ENCODE measurements at places on chromosomes 16 and 17. TPM values are rescaled to one million over a fixed set of nuclear protein-coding genes. Genes with fewer than 3 reads are reported as not detected.

DHRS7C gene
- total RNA-seq: not detected

NLRC3 gene
- total RNA-seq: not detected

ORMDL3 gene
- 37.7 TPM for total RNA-seq

SEC14L1 gene
- 56.2 TPM for total RNA-seq

WIPF2 gene
- total RNA-seq: 3.8 TPM

KIF1C gene
- total RNA-seq: 162 TPM

HAP1 gene
- total RNA-seq: 0.16 TPM

GRCh38 chr17:497241-498034 is 144.8 kb upstream of the RPH3AL start:
- no peak for DNase-seq

DNA sequence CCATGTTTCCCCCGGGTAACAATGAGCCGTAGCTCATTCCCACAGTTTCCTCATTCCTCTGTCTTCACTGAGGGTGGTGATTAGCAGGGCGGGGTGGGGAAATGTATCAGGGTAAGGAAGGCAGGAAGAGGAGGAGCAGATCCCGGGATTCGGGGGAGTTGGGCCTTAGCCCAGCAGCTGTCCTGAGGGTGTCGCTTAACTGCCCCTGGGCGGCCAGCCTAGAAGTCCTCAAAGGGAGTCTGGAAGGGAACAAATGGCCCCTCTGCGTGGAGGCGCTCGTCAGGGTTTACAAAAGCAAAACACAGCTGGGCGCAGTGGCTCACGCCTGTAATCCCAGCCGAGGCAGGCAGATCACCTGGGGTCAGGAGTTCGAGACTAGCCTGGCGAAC is 14.3 kb downstream of the MLYCD start:
- DNase-seq: peak; percentile 83

DNA sequence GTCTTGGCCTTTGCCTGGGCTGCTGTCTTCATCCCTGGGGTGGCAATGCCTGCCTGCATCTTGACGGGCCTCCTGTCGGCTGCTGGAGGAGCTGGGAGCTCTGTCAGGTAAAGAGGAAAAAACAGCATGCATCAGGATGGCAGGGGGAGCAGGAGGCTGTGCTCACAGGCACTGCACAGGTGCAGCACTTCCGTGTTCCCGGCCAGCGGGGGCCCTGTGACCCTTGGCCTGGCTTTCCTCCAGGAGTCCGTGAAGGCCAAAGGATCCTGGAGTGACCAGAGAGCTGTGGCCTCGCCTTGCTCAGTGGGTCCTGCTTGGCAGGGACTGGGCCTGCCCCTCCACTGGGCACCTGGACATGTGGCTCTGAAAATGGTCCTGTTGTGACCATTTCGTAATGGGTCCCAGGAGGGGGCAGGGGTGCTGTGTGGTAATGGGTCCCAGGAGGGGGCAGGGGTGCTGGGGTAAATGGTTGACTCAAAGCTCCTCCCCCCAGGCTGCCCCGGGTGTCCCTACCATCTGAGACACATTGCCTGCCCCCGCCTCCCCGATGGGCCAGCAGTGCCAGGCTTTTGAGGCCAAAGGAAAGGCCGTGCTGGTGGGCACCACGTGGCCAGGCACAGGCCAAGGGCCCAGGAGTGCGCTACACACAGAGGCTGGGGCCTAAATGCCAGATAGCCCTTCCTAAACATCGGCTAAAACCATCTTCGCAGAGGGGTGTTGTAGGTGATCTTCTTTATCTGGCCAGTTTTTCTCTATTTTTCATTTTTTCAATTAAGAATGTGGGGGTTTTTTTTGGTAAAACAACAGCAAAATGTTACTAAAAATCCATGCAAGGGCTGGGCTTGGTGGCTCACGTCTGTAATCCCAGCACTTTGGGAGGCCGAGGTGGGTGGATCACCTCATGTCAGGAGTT is 4.0 kb upstream of the FASN start:
- DNase-seq: peak; percentile 9

DNA sequence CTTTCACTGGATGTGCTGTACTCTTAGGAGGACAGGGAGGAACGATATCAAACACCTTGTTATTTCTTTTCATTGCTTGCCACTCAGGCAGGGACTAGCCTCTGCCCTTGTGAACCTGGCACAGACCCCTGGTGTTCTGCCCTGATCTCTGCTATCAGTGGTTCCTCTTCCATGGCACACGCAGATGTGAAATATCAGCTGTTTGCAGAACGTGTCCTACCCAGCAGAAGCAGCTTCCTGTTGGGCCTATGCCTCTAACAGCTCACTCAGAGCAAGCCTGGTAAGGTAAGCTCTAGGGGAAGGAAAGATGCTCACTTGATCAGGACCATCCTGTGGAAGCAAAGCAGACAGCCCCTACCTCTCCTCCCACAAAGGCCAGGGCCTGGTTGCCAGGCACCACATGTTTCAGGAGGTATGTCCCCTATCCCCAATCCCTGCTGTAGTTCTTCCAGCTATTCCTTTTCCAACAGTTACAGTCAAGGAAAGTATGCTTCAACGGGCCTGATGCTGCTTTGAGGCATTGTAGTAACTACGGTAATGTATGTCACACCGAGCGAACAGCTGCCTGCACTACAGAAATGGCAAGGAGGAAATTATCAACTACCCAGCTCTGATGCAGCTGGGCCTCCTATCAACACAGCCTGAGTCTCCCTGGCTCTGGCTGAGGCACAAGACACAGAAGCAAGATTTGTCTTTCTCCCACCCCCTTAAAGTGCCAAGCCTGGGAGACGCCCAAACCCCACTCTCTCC is 41.3 kb upstream of the GFOD2 start:
- DNase-seq: no peak

GRCh38 chr16:883781-884180 is 83.2 kb upstream of the GNG13 start:
- no peak for DNase-seq

GRCh38 chr16:28990375-28991040 is 5.7 kb downstream of the LAT start:
- DNase-seq: no peak

DNA sequence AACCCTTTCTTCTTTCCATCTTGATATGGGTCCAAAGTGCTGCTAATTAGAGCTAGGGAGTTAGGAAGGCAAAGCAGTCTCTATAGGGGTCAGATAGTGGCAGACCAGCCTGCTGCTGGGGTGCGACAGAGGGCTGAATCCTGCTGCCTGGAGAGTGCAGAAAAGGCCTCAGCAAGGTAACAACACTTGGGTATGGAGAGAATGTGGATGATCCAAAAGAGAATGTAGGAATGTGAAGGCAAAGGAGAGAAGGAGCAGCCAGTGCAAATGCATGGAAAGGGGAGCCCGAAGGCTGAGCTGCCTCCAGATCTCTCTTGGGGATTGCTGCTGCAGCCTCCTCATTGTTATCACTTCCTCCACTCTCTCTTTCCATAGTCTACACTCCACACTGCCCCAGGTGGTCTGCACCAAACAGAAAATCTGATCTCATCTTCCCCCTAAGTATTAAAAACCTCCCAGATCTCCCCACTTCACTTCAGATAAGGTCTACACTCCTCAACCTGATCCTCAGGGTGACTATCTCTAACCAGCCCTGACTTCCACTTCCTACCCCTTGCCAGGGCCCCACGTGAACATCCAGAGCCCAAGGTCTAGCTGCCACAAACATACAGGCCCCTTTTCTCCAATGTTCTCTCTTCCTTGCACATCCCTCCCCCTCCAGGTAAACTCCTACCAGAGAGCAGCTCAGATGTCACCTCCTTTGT is 28.8 kb downstream of the TOM1L2 start:
- DNase-seq: no peak

DNA sequence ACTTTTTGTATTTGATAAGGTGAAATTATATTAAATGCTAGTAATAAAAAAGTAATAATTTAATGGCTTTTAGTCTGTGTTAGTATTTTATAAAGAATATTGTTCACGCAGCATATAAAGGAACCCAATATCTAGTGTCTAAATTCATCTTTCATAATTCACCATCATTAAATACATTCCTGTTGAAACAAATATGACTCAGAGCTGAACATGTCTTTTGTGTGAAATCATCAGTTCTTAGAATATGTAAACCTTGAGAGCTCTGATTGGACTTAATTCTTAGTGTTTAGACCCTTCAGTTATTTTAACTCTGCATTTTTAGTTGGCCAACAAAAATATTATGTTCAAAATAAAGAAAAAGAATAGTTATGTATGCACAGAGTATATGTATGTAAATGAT is 71.8 kb downstream of the ABHD15 start:
- no peak for DNase-seq

DNA sequence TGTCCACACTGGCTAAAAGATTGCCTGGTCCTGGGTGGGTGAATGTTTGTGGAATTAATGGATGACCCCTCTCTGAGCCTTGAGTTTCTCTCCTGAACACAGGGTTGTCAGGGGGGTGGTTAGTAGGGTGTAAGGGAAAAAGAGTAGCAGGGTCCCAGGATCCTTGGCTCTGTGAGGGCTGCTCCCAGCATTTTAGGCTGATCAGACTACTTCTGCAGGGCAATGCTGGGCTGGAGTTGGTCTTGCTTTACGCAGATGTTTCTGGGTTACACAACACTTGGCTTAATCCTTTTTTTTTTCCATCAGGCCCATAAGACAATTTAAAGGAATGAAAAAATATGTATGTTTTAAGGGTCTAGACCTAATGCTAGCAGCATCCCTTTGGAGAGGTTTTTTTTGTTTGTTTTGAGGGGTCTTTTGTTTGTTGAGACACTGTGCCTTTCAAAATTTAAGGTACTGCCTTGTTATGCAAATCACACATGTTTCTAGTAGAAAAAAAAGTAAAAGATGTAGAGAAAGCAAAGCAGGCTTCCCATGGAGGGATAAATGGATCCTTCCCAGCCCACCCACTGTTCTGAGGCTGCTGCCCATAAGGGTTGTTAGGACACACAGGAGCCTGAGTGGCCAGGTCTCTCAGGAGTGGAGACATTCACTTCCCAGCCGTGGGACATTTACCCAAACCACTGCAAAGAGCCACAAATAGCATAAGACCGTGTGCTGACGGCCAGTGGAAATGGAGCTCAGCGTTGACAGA is 225.6 kb upstream of the HSBP1 start:
- no peak for DNase-seq

DNA sequence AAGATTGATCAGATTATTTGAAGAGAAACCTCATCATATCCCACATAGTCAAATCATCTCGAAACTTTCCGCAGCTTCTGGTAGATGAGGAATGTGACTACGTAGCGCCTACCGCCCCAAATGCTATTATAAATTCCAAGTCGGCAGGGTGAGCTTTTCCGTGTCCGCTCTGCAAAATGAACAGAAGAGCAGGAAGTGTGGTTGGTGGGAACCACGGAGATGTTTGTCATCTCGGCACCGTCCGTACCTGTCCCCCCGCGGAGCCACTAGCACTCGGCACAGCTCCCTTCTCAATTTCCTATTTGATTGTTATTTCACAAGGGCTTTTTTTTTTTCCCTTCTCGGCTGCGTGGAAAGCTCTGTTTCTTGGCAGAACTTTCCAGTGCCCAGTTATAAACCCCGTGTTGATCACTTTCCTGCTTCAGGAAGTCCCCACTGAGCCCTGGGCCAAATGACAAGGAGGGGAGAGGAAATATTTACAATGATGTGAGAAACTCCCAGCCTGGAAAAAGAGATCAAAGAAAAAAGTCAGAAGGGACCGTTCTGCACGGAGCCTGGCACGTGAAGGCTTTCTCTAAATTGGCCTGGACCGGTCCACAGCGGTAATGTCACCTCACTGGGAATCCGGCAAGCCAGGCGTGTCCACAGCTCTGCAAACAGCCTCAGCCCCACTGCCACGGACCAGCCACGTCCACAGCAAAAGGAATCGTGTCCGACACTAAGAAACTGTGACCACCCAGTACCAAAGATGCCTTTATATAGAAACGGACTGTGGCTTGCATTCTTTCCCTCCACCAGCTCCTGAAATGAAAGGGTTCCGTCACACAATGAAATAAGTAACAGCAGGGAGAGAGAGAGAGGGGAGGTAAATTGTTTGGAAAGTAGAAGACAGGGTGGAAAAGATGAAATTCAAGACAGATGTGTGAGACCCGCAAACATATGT is 65.0 kb downstream of the MRM3 start:
- no peak for DNase-seq

GRCh38 chr16:84324434-84325262 is 30.0 kb downstream of the WFDC1 start:
- no peak for DNase-seq

- DNase-seq: no peak
Observed at GRCh38 chr16:81286190-81286589, 28.6 kb upstream of the GAN start.

- peak; percentile 39 for DNase-seq
Observed at GRCh38 chr17:79082311-79083190, 7.9 kb downstream of the ENGASE start.

DNA sequence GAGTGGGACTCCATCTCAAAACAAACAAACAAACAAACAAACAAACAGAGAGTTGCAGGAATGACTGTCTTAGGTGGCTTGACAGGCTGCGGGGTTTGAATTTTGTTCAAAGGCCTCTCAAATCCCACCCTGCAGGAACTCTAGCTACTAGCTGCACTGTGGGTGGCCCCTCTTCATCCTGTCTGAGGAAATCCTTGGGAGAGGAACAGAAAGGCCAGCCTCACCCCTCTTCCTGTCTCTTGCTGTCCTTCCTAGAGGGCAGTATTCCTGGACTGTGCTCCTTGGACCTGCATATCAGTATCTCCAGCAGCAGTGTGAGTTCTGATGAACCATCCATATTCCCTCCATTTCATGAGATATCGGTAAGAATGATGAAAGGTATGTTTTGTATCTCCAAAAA is 2.0 kb upstream of the CCDC92B start:
- DNase-seq: no peak

DNA sequence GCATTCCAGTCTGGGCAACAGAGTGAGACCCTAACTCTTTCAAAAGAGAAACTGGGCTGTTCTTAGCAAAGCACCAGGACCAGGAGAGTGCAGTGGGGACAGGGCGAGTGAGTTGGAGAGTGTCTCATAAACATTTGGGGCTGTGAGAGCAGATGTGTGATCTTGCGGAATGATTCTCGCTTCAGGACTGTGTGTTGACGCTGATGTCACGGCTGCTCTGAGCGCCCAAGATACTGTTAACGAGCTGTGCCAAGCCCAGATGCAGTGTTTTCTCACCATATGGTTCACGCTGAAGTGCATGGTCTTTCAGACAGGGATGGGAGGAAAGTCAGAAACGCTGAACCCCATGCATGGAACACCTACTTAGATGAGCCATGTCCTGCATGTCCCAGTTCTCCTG is 438.2 kb downstream of the HS3ST4 start:
- no peak for DNase-seq

DNA sequence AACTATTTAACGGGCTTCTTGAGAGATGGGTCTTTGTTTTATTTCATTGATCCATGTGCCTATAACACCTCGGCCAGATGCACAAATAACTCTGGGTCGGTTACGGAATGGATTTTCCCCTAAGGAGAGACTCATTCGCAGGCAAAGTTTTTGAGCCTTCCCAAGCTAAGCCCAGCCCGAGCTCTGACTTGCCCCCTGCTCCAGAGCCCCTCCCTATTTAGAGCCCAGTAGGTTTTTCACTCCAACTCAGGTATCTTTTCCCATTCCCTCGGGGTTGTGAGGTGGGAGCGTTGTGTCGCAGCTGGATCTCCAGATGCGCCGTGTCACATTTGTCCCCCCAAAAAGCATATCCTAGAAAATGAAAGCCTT is 812 bp upstream of the MYOCD start:
- no peak for DNase-seq

GRCh38 chr17:42901535-42902229 is 1.1 kb downstream of the G6PC1 start:
- DNase-seq: no peak
